ENCODE measurements at places on chromosomes 6 and 20.

DNA sequence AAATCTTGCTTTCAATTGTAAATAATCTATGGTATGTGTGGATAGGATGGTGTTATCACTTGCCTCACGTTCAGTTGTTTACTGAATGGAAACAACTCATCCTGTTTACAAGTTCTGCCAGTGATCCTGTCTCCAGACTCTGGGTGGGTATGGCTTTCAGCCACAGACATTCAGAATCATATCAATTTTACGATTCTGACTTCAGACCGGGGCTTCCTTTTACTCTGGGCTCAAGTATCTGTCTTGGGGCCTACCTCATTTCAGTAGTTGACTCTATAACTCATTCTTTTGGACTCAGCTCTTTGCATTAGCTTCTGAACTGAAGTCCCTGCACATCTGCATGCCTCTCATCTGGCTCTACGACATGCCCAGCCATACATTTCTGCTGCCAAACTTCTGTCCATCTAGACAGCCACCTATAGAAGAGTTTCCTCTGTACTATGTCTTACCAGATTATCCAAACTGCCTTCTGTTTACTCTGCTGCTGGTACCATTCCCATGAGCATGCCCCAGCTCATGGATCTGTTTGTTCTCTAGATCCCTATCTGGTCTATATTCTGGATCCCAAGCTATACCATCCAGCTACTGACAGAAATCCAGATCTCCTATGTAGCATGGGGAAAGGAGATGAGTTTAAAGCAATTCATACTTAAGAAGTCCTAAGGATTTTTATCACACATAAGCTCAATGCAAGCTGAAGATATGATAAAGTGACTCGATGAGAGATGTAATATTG lies 34.3 kb downstream of the FYN start:
- DNase-seq: no peak

GRCh38 chr6:121560476-121560875 lies 125.0 kb downstream of the GJA1 start:
- DNase-seq: no peak

DNA sequence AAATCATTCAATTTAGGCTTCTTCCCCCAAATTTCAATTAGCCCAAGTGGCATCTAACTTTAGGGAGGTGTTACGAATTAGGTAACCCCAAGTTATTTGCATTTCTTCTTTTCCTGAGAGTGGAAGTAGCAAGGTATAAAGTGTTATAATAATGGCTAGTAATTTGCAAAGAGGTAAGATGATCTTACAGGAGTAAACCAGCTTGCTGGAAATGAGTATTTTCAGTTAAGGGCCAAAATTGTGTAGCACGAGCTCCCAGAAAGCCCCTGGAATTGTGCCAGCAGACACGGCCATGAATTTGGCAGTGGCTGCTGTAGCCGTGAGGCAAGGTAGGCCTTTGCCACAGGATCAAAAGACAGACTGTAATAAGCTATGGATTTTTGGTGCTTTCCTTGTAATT lies 38.0 kb downstream of the CITED2 start:
- DNase-seq: no peak

GRCh38 chr6:150081702-150082101 lies 12.8 kb upstream of the ULBP3 start:
- DNase-seq: no peak

GRCh38 chr6:143792402-143793279 lies 50.5 kb upstream of the LTV1 start:
- DNase-seq: no peak

- DNase-seq: no peak
Measured at GRCh38 chr6:80639181-80639629, 532.7 kb downstream of the BCKDHB start.

DNA sequence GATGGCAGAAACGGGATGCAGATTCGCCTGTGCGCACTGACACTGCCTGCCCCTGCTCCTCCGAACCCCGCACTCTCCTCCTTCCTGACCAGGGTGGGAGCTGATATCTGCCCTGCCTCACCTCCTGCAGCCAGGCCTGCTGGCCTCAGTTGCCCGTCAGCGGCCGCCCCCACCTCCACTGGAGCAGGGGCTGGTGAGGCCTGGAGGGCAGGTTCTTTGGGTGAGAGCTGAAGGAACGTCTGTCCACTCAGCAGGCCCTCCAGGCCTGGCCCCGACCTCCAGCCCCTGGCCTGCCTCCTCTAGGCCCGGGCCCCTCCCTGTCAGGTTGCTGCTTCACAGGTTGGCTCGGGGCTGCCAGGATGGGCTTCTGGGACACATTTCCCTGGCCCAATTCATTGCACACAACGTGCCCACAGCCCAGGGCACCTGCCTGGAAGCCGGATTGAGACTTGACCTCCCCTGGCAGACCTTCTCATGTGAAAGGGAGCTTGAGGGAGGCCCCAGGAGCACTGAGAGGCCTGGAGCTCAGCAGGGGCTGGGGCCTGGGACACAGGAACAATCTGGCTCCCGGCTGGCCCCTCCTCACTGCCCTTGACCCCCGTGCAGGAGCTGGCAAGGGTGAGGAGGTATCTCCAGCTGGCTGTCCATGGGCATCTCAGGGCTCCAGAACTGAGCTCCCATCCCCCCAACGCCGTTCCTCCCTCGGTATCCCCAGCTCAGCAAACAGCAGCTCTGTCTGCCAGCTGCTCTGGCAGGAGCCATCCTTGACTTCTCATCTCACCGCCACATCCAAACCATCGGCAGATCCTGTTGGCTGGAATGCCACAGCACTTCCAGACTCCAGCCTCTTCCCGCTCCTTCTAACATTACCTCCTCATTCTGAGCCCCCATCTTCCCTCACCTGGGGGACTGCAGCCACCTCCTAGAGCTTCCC lies 39.5 kb downstream of the SPDEF start:
- DNase-seq: no peak

GRCh38 chr6:169250660-169251059 lies 3.0 kb downstream of the THBS2 start:
- no peak for DNase-seq

- DNase-seq: no peak
Measured at GRCh38 chr20:62666736-62667529, 24.6 kb downstream of the SLCO4A1 start.

DNA sequence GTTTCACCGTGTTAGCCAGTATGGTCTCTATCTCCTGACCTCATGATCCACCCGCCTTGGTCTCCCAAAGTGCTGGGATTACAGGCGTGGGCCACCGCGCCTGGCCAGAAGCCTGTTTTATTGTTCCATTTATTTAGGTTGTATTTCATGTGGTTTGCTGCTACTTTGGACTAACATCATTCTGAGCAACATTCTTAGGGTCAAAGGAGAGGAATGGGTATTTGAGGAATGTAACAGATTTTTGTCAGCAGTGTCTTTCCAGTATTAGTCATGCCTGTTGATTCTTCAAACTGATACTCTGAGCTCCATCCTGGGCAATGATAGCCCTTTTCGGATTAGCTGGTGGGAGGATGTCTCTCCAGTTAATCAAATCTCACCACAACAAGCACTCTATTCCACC lies 213.0 kb upstream of the CITED2 start:
- no peak for DNase-seq

GRCh38 chr6:159908979-159909378 lies 18.2 kb downstream of the MAS1 start:
- no peak for DNase-seq

GRCh38 chr6:148044261-148044751 lies 298.3 kb upstream of the SASH1 start:
- no peak for DNase-seq
